Activated naive CD4-positive, alpha-beta T cell treated with anti-CD3 and anti-CD28 coated beads for 36 hours (primary cell): ENCODE measurements at places on chromosomes 3 and 15.

- DNase-seq = no peak
Observed at GRCh38 chr3:197549261-197549885, 6.4 kb downstream of the BDH1 start.

GRCh38 chr3:141148770-141149169 lies 82.9 kb upstream of the PXYLP1 start:
- no peak for DNase-seq

DNA sequence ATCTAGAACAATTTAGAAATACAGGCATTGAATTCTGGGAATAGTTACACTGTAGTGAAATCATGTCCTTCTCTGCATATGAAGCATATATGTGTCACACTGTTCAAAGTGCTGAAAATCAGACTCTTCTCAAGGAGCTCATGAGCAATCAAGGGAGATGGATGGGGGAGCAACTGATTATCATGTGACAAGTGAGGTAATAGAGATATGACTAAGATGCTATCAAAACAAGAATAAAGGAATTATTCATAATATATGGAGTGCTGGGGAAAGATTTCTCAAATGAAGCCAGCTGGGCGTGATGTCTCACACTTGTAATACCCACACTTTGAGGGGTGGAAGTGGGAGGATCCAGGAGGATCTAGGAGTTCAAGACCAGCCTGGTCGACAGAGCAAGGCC lies 74.9 kb upstream of the CHRNB4 start:
- DNase-seq = peak; percentile 49

- no peak for DNase-seq
Observed at GRCh38 chr15:79526376-79526775, 94.2 kb downstream of the MINAR1 start.

DNA sequence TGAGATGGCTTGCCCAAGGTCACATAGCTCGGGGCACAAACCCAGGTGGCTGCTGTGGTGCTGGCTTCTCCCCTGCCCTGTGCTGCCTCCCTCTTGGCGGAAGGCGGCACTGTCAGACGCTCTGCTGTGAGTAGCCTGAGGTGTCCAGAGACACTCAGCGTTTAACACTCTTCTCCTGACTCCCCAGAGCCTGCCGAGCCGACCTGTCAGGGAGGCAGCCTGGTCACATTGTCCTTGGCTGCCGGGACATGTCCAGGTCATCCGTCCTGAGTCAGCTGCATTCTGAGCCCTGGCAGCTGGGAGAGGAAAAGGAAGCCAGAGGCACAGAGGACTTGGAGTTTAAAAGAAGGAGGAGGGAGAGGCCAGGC lies 4.7 kb downstream of the LMAN1L start:
- DNase-seq = no peak

DNA sequence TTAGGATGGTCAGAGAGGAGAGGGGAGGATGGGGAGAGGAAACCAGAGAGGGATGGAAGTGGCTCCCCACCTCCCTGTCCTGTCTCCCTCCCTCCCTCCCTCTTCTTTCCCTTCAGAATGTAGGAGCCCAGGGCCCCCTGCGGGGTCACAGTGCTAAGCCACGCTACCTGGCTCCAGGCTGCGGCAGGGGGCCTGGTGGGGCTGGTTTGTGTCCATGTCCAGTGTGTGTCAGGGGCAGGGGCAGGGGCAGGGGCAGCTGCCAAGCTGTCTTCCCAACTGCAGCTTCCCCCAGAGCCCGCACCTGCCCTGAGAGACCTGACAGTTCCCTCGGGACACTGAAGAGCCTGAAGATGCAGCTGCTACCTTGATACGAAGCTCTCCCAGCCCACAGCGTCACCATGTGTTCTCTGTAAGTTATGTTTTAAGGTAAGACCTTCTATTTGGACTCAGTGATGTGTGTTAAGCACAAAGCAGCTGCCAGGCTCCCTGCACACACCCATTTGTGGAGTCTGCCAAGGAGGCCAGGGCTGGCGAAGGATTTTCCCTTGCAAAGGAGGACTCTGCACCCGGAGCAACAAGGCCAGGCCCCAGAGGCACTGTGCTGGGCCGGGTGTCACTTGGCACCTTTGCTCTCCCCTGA lies 121.8 kb upstream of the SMAD3 start:
- no peak for DNase-seq

GRCh38 chr3:194100856-194101390 lies 35.0 kb upstream of the HES1 start:
- no peak for DNase-seq

DNA sequence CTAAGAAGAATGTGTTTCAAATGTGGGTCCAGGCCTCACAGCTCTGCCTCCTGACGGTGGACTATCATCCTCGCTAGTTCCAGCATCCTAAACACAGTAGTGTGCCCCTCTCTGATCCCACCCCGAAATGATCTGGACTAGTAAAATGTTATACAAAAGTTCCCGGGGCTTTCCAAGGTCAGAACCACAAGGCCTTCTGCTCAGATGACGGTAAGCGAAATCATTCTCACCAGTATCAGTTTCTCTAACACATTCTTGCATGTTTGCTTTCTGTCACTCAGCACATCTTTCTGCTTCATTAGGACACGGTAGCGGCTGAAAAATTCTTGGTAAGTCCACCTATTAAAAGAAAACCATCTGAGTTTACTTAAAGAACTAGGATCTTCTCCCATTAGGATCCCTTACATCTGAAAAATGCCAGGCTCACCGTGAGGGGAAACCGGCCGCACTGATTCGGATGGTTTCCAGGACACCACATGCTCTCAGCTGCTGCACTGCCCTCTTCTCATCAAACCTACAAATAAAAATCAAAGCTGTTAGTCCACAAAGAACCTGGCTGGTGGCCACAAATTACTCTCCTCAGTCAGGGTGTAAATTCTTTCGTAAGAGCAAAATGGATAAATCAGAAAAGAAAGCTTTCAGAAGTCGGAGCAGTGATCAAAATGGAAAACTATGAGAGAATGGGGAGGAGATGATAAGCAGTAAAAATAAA lies 83.9 kb upstream of the MYO5C start:
- DNase-seq = no peak
